Breast epithelium (tissue), 4 donors: ENCODE measurements at places on chromosomes 12 and 14.

GRCh38 chr12:114878781-114879180 lies 194.8 kb upstream of the TBX3 start:
- no peaks in the 10 kb centered on the region for H3K36me3 ChIP-seq
- no peak overlapping the region for H3K27ac ChIP-seq
- DNase-seq = no peak
- H3K4me3 ChIP-seq = no peak overlapping the region

DNA sequence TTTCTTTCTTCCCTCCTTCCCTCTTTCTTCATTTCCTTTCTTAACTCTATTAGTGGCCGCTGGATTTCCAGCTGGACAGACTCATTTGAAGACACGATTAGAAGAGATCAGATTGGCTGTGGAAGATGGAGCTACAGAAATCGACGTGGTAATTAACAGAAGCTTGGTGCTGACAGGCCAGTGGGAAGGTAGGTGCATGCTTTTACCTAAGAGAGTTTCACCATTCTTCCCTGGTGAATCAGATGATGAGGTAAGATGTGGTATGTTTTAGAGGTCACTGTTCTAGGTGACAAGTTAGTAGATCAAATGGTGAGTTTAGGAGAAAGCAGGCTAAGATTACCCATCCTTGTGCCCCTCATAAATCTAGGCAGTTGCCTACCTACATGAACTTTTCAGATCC lies 51.6 kb downstream of the DERA start:
- no peak overlapping the region for H3K27ac ChIP-seq
- DNase-seq = no peak
- peaks cover 5% of the 10 kb centered on the region for H3K36me3 ChIP-seq
- no peaks in the 10 kb centered on the region for H3K27me3 ChIP-seq

DNA sequence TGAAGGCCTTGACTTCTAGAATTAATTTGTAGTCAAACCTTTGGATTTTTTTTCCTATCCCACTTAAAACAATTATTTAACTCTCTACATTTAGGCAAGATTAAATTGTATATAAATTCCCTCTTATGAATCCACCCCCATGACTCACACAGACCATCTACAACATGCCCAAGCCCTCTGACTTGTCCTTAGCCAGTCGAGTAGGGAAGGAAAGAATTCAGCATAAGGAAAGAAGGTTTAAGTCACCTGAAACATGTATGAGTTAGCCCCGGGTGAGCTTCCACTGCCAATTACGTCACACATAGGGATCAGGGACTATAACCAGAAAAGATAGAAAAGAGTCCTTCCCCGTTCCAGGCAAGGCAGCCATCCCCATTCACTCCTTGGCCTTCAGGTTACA lies 14.9 kb upstream of the RESF1 start:
- H3K4me1 ChIP-seq = no peaks in the 10 kb centered on the region
- no peak overlapping the region for H3K4me3 ChIP-seq
- no peaks in the 10 kb centered on the region for H3K27me3 ChIP-seq
- H3K36me3 ChIP-seq = no peaks in the 10 kb centered on the region
- no peak overlapping the region for H3K27ac ChIP-seq
- no peak for DNase-seq

- no peaks in the 10 kb centered on the region for H3K36me3 ChIP-seq
- peaks cover 84% of the 10 kb centered on the region for H3K27me3 ChIP-seq
- peaks cover 13% of the 10 kb centered on the region for H3K4me1 ChIP-seq
- H3K27ac ChIP-seq = no peak overlapping the region
Observed at GRCh38 chr12:113464452-113464775, 7.3 kb downstream of the LHX5 start.

- no peaks in the 10 kb centered on the region for H3K27me3 ChIP-seq
- H3K36me3 ChIP-seq = no peaks in the 10 kb centered on the region
- H3K4me3 ChIP-seq = no peak overlapping the region
- no peak for DNase-seq
Observed at GRCh38 chr14:75917322-75917945, 64.4 kb downstream of the TGFB3 start.

DNA sequence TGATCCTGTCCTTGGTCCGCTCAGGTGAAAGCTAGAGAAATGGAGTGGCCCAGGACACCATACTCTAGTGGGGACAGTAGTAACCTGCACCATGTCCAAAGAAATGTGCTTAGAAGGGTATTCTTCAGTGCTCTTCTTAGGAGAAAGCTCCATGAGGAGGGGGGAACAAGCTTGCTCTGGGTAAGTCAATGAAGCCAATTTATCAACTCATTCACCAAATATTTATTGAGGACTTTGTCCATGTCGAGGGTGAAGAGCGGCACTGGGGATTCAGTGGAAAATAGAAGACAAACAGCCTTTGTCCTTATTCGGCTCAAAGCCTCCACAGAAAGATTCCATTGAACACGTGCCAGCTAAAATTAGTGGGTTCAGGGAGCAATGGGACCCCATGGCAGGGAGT lies 677.8 kb downstream of the BCL11B start:
- no peaks in the 10 kb centered on the region for H3K4me1 ChIP-seq
- no peaks in the 10 kb centered on the region for H3K36me3 ChIP-seq

GRCh38 chr12:7899755-7900154 lies 27.0 kb upstream of the SLC2A14 start:
- H3K4me3 ChIP-seq = no peak overlapping the region
- H3K4me1 ChIP-seq = no peaks in the 10 kb centered on the region
- no peak for DNase-seq
- H3K27ac ChIP-seq = no peak overlapping the region

DNA sequence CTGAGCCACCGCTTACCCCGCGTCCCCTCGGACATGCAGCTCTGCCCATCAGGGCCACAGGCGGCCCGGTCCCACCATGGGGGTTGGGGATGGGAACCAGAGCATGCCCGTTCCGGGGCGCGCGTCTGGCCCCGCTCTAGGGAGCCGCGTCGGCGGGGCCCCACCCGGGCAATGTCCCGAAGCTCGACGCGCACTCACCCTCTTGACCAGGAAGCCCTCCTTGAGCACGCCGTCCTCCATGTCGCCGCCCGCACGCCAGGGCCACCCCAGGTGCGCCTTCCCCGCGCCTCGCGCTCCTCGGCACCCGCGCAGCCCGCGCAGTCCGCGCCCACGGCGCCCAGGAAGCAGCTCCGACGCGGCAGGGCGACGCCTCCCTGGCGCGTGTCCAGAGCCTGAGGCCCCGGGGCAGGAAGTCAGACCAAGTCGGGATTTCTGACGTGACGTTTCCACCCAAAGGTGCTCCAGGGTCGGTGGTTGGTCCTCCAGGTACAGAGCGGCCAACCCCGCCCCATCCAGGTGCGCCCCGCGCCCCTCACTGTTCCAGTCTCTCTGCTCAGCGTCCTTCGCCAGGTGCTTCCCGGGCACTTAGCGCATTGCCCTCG lies at the start of gene PLEK2:
Gene PLEK2 (minus strand): TSS at position 346 of the 602 bp plus-strand sequence. CDS start 106 bp downstream, at position 240.
- peak within 1 kb of the TSS; percentile 22 for H3K27ac ChIP-seq
- peak; percentile 68 for DNase-seq
- H3K36me3 ChIP-seq = no peaks in the 10 kb centered on the region
- H3K27me3 ChIP-seq = no peaks in the 10 kb centered on the region
- H3K4me1 ChIP-seq = no peaks in the 10 kb centered on the region

GRCh38 chr12:46892034-46892705 lies 66.4 kb upstream of the SLC38A4 start:
- no peak for DNase-seq
- no peak overlapping the region for H3K27ac ChIP-seq
- no peaks in the 10 kb centered on the region for H3K27me3 ChIP-seq

- no peaks in the 10 kb centered on the region for H3K27me3 ChIP-seq
- no peak for DNase-seq
- no peak overlapping the region for H3K4me3 ChIP-seq
- no peak overlapping the region for H3K27ac ChIP-seq
- H3K36me3 ChIP-seq = no peaks in the 10 kb centered on the region
Observed at GRCh38 chr12:51893786-51894185, 5.9 kb downstream of the ANKRD33 start.
